Testis (tissue), 5 donors: ENCODE measurements at places on chromosomes 3 and 15.

GRCh38 chr15:42474827-42475226 is 16.1 kb downstream of the ZNF106 start:
- no peaks in the 10 kb centered on the region for H3K36me3 ChIP-seq
- no peak overlapping the region for H3K4me3 ChIP-seq
- H3K4me1 ChIP-seq: peaks cover 16% of the 10 kb centered on the region
- no peak overlapping the region for H3K27ac ChIP-seq
- DNase-seq: no peak

- DNase-seq: no peak
- no peak overlapping the region for H3K27ac ChIP-seq
- H3K4me3 ChIP-seq: no peak overlapping the region
- H3K36me3 ChIP-seq: no peaks in the 10 kb centered on the region
Measured at GRCh38 chr3:10515884-10516495, 10.6 kb upstream of the ATP2B2 start.

GRCh38 chr3:61664105-61664482 is 102.7 kb downstream of the PTPRG start:
- no peak for DNase-seq
- H3K27ac ChIP-seq: no peak overlapping the region
- H3K27me3 ChIP-seq: no peaks in the 10 kb centered on the region
- H3K36me3 ChIP-seq: no peaks in the 10 kb centered on the region

DNA sequence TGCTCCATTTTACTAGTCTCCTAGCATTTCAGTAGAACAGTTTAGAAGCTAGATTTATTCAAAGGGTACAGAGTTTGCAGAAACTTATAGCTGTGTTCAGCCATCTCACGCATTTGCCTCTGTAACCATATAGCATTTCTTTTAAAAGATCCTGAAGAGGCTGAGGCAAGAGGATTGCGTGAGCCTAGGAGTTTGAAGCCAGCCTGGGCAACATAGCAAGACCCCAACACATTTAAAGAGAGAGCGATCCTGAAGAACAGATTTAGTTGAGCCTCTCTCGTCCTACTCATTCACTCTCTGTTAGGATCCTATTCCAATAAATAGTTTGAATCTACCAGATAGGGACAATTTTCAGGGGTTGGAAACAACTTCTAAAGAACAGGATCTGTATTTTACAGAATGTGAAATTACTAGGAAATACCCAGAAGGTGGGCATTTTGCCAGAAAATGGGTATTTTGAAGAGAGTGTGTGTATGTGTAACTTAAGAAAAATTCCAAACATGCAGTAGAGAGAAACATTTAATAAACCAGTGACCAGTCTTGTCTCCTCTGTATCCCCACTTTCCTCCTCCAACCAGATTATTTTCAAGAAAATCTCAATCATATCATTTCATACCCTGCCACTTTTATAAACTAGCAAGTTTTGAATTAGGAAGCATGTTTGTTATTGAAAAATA is 4.5 kb downstream of the EIF3J start:
- H3K27me3 ChIP-seq: no peaks in the 10 kb centered on the region
- no peak for DNase-seq
- no peaks in the 10 kb centered on the region for H3K36me3 ChIP-seq
- no peak overlapping the region for H3K4me3 ChIP-seq

- no peaks in the 10 kb centered on the region for H3K27me3 ChIP-seq
- DNase-seq: no peak
- no peaks in the 10 kb centered on the region for H3K4me1 ChIP-seq
- no peak overlapping the region for H3K4me3 ChIP-seq
- H3K36me3 ChIP-seq: no peaks in the 10 kb centered on the region
Measured at GRCh38 chr3:182104881-182105280, 393.2 kb downstream of the SOX2 start.

- no peak overlapping the region for H3K4me3 ChIP-seq
- no peaks in the 10 kb centered on the region for H3K36me3 ChIP-seq
- no peak overlapping the region for H3K27ac ChIP-seq
- no peak for DNase-seq
- H3K4me1 ChIP-seq: no peaks in the 10 kb centered on the region
- H3K27me3 ChIP-seq: no peaks in the 10 kb centered on the region
Measured at GRCh38 chr3:157912514-157913451, 193.4 kb downstream of the SHOX2 start.

DNA sequence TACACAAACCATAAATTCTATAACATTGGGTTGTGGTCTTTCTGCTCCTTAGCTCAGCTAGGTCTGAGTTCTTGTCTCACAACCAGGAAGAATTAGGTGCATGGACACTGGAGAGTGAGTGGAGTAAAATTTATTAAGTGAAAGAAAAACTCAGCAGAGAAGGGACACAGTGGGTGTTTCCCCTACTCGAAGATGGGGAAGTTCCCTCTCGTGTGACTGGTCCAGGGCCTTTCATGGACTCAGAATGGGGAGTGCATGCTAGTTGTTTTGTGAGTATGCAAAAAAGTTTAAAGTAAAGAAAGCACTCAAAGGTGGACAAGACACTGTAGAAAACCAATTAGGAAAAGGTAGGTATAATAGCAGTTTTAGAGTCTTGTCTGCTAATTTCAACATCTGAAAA is 215.5 kb upstream of the RORA start:
- H3K27ac ChIP-seq: no peak overlapping the region
- H3K36me3 ChIP-seq: no peaks in the 10 kb centered on the region
- no peaks in the 10 kb centered on the region for H3K27me3 ChIP-seq
- no peaks in the 10 kb centered on the region for H3K4me1 ChIP-seq

DNA sequence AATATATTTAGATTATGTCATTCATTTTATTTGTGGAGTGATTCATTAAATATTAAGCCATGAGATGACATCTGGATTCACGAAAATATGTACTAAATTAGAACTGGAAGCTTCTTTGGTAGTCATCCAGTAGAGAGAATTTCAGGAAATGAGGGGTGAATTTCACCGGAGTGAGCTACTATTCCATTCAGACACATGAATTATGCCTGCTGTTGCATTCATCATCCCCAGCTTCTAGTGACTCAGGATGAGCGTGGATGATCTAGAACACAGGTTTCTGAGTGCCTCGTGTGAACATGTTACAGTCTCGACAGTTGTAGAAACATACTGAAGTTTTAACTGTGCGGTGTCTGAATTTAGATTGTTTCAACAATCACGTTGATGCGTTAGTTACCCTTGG is 42.9 kb upstream of the GABRG3 start:
- H3K4me3 ChIP-seq: no peak overlapping the region
- no peak overlapping the region for H3K27ac ChIP-seq
- no peaks in the 10 kb centered on the region for H3K4me1 ChIP-seq
- no peaks in the 10 kb centered on the region for H3K36me3 ChIP-seq
